ENCODE measurements at places on chromosomes 4 and X. TPM values are rescaled to one million over a fixed set of nuclear protein-coding genes. Genes with fewer than 3 reads are reported as not detected.

- DNase-seq = no peak
Measured at GRCh38 chrX:10893976-10894375, 217.2 kb upstream of the HCCS start.

- DNase-seq = no peak
Measured at GRCh38 chr4:149912000-149912399, 96.4 kb upstream of the IQCM start.

FATE1 gene
- not detected for total RNA-seq

DNA sequence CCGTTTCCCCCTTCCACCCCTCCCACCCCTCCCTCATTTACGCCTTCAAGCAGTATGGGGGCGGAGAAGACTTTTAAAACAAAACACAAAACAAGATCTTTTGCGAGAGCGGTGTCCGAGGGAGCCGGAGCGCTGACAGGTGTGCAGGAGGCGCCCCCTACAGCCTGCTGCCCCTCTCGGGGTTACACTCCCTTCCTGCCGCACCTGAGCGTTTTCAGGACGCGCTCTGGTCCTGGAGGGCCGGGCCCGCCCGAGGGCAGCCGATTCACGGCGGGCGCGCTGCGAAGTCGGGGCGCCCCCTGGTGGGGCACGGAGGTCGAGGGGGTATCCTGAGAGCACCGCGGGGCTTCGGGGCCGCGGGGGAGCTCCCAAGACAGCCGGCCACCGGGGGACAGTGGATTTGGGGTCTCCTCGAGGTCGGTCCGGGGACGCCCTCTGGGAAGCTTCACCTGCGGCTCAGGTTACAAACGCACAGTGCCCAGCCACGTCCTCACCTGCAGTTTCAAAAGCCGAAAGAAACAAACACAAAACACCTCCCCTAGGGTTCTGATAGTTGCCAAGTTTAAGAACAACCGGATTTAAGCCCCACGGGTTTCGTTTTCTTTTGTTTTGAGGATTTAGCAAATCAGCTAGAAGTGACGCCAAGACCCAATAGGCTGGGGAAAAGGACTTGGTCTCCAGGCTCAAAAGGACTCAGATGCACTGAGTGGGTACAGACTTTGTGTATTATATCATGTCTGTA is 8.0 kb upstream of the NEUROG2 start:
- peak; percentile 53 for DNase-seq

- no peak for DNase-seq
Measured at GRCh38 chrX:63503541-63503940, 152.4 kb upstream of the SPIN4 start.

GRCh38 chr4:14545163-14545562 is 457.1 kb upstream of the CPEB2 start:
- no peak for DNase-seq

GRCh38 chr4:2804449-2804972 is 11.6 kb downstream of the SH3BP2 start:
- no peak for DNase-seq

PRRG3 gene
- 0.11 TPM for total RNA-seq

GRCh38 chrX:48086082-48086481 is 14.6 kb upstream of the ZNF630 start:
- no peak for DNase-seq

DNA sequence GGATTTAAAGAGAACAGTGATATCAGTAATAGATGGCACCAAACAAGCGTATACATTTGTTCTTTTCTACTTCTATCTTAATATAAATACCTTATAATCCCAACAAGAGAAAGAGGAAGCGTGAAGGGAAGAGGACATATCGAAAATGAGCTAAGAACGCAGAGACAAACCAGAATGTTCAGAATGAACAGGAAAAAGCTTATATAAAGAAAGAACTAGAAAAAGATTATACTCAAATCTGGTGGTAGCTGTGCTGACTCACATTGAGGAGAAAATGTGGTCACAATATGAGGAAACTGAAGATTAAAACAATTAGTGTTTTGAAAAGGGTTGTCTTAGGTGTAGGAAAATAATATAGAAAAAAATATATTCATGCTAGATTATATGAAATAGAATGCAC is 2.0 kb upstream of the GPR34 start:
- no peak for DNase-seq

Data from Daoy (cell line).